H1 (cell line): ENCODE measurements at places on chromosomes 7 and 10.

GRCh38 chr7:105721571-105722104 is 140.3 kb upstream of the EFCAB10 start:
- DNase-seq = no peak

DNA sequence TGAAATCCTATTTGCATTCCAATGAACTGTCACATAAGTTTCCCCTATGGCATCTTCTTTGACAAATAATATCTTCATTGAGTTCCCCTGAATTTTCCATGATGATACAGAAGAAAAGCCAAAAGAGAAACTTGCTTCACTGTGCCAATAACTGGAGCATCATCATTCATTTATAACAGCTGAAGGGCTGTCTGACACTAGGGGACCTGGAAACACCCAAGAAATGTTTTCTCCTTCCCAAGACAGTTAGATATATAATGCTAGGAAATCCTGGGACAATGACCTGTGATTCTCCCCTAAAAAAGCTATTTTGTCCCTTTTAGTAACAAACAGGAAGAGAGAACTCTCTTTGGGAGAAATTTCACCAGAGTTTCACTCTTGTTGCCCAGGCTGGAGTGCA is 133.6 kb downstream of the SEMA3C start:
- no peak for DNase-seq

DNA sequence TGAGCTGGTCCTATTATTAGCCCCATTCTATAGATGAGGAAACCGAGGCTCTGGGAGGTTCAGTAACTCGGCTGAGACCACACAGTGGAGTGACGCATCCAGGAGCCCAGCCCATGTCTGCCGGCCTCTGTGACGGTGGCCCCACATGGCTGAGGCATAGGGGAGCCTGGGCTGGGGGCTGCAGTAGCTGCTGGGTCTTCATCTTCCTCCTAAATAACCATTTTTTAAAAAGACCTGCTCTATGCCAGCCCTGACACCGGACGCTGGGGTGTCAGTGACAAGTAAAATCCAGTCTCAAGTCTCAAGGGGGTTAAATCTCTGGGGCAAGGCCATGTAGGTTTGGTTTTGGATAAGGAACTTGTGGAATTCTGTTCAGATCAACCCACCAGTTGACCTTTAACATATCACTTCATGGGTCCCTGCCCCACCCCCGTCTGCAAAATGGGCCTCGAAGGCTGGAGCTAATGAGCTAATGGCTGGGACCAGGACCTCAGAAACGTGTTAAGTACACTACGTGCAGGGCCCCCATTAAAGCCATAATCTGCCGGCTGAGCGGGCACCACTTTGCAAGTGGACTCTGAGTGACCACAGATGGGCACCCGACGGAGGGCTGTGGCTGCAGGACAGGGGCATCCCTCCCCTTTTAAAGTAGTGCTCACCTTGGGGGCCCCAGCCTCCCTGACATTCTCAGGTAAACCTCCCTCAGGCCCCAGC is 136.5 kb upstream of the UNC5B start:
- DNase-seq = peak; percentile 39

DNA sequence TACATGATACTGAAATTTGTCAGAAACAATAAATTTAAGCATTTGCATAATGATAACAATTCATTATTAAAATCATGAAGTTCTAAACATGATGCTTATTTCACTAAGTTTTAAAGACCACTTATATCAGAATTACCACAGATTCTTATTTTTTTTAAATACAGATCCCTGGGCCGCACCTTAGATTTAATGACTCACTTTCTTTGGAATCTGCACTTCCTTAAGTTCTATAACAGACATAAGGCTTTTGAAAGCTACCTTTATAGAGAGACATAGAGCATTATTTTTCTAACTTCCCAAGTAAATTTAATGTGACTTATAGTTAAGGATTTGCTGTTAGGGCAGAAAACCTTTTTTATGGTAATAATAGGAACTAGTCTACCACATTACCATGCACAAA is 214.9 kb downstream of the IPMK start:
- DNase-seq = no peak

- no peak for DNase-seq
These were observed 18.8 kb upstream of the MINDY3 start for GRCh38 chr10:15879058-15879457.

DNA sequence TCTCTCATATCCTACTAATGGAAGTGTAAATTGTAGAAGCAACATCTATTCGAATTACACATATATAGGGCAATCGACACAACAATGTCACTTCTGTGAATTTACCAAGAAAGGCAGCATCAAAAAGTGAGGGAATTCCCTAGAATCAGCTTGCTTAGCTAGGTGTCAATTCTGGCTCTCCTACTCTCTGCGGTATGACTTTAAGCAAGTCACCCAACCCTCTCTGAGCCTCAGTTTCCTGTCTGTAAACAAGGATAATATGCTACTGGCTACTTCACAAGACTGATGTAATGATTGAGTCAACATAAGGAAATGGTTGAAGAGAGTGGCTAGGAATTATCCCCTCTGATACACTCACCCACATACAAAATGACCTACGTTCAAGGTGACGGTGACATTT is 19.4 kb downstream of the CCDC6 start:
- DNase-seq = no peak

DNA sequence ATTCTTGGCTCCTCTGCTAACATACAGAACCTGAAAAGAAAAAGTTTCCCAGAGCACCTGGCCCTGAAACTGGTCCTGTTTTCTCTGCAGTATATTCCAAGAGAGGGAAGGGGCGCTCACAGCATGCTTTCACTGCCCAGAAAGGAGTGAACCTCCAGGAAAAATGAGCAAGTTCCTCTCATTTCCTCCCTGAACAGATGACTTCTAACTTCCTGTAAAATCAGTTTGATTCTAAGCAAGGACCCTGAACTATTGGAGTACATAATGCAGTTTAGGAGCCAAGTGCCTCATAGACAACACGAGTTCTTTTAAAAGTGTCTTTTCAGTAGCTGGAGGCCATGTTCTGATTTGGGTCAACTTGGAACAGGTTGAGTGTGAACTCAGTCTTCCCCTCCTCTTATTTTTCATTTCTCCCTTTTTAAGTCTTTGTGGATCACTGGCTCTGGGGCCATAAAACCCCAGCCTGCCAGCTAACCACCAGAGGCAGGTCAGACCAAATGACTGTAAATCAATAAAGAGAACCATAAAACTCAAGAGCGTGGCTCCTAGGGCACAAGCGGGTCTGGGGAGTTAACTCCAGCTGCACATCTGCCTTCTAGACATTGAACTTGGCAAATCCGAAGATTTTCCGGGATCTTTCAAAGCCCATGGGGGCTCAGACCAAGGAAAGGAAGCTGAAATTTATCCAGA is 5.9 kb upstream of the LRRC18 start:
- DNase-seq = no peak

DNA sequence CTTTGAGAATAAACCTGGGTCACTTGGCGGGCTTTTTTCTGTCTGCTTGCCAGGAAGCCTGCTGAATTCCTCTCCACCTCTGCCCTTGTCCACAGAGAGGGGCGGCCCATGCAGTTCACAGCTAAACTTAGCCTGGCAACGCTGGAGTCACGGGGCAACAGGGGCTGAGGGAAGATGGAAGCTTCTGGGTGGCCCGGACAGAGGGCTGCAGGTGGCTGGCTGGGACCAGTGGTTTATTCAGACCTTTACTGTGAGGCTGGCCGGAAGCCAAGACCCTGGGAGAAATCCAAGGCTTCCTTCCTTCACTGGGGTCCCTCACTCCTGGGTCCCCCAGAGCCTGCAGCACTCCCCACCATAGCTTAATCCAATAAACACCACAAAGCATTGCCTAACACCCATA is 17.0 kb downstream of the ITPRIP start:
- DNase-seq = no peak

DNA sequence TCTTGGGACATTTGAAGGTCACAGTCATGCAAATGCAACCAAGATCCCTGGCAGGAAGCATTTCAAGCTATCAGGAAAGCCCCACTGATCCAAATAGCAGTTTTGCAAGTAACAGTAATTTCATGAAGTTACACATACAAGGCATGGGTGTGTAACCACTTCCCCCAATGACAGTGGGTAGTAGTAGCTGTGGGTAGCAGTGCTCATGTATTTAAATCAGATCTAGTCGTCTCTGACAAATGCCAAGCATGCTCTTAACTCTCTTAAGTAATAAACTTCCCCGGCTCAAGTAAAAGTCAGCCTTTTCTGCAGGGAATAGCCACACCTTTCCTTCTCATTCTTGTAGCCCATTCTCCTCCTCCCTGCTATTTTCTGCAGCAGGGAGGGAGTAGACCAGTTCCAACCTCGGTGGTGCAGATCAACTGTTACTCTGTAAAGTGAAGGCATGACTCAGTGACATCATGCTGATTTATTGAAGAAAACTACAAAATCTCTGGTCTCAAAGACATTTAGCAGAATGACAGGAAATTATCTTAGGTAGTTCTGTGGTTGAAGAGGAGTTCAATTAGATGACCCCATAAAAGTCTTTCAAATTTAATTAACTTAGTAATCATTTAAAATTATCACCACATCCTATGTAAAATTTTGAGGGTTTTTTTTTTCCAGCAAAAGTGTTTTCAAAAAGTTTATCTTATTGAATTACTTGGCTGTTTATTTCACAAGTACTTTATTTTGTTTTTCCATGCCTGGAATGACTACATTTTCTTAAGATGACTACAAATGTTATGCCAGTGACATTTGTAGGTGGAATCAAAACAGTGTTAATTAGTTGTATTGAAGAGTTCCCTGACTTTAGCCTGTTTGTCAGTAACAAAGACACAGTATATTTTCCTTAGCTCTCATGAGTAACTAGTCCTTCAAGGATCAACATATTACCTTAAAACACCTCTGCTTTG is 568.3 kb downstream of the INHBA start:
- no peak for DNase-seq

DNA sequence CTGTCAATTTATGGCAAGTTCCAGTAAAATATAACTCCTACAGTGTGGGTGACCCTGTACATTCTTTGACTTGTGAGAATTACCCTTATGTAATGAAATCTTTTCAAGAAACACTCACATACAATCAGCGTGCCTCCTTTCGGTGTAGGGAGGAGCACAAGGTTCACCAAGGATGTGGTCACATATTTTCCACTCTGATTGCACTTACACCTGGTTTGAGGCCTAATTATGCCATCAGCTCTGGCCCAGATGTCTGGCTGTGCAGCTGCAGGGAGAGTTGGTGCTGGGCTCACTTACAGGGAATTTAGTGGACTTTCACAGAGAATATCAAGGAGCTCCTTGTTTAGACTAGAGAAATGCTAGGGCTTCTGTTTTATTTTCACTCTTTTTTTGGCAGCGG is 146.0 kb upstream of the STEAP4 start:
- no peak for DNase-seq

GRCh38 chr7:17989546-17989945 is 38.1 kb downstream of the PRPS1L1 start:
- DNase-seq = no peak

GRCh38 chr7:40000734-40001315 is 50.8 kb downstream of the CDK13 start:
- no peak for DNase-seq
